HT-29 (cell line): ENCODE measurements at places on chromosomes 6 and 20. TPM values are rescaled to one million over a fixed set of nuclear protein-coding genes. Genes with fewer than 3 reads are reported as not detected.

The TMEM217 gene
- total RNA-seq, result 1.4 and 1.8 TPM in 2 replicates

GRCh38 chr6:53828215-53828614 lies 33.4 kb downstream of the LRRC1 start:
- DNase-seq, result no peak

DNA sequence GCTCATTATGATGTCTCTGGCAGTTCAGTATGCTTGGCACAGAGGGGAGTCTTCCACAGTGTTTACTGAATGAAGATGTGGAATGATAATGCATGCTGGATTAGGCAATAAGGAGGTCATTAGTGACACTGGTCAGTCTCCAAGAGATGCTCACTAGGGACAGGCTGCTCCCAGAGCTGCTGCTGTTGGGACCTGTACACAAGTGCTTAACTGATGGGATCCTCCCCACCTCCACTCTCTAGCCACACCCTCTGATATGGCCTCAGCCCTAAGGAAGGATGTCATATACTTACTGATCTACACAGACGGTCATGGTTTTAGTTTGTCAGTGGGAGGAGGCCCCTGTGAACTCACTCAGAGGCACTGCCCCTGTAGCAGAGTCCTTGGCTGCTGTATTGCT lies 73.4 kb downstream of the MYB start:
- DNase-seq, result no peak

The NMBR gene
- not detected in 2 replicates for total RNA-seq
